ENCODE measurements at places on chromosomes 2 and 18.
A peak's percentile ranks its signal among the peaks of the same experiment; 100 is the strongest.

DNA sequence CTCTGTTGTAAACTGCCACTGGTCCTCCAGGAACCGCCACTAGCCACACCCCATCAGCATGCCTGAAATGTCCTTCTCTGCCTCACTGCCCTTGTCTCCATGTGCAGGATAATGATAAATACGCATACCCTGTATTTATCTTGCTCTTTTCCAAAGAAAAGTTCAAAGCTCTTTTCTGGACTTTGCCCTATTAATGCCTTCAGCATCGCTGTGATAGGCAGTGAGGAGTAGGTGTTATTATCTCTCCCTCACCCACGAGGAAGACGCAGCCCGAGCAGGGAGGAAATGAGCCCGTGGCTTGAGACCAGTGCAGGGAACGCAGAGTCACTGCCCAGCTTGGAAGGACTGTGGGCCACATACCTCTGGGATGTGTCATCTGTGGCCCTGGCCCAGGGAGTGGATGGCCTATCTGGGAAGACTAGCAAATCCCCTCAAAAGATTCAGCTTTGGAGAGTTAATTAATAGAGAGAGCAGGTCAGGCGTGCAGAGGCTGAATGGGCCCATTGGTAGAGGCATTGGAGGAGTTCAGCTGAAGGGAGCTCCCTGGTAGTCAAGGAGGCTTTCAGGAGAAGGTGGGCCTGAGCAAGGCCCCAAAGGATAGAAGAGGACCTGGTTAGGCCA lies 39.5 kb upstream of the MCFD2 start:
- DNase-seq: peak; percentile 21

- DNase-seq: no peak
These were observed 6.6 kb downstream of the VWA3B start for GRCh38 chr2:98093611-98094010.

DNA sequence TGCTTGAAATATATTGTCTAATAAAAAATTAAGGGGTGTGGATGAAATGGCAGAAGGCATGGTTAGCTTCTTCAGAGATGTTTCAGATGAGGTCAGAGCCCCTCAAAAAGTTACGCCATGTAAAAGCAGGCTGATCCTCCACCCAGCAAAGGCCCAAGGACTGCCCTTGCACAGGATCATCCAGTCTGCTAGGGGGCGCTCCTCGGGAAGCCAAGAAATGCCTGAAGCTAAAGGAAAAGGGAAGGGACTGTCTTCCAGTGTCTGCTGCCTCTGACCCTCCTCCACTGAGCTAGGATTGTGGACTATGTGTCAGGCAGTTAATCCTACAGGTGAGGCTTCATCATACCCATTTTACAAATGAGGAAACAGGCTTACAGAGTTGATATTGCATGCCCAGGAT lies 33.8 kb upstream of the TEX51 start:
- no peak for DNase-seq

GRCh38 chr2:54589340-54590215 lies 133.5 kb downstream of the SPTBN1 start:
- peak; percentile 96 for DNase-seq

GRCh38 chr2:7774481-7774880 lies 857.3 kb downstream of the RNF144A start:
- no peak for DNase-seq

DNA sequence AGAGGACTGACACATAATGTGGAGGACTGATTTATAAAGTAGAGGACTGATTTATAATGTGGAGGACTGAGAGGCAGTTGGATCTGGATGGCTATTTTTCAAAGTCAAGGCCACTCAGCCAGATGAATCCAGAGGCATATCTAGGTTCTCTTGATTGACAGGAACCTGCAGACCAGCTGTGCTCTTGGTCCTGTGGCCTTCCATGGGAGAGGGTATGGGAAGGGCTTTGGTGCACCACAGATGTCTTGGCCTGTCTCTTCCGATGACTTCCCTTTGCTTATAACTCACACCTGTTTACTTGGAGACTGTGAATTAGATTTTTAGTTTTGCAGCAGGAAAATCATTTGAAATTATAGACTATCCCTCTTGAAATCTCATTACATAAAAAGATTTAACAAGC lies 32.3 kb downstream of the AGAP1 start:
- DNase-seq: no peak

- no peak for DNase-seq
These were observed 7.0 kb upstream of the SP9 start for GRCh38 chr2:174327841-174328113.

DNA sequence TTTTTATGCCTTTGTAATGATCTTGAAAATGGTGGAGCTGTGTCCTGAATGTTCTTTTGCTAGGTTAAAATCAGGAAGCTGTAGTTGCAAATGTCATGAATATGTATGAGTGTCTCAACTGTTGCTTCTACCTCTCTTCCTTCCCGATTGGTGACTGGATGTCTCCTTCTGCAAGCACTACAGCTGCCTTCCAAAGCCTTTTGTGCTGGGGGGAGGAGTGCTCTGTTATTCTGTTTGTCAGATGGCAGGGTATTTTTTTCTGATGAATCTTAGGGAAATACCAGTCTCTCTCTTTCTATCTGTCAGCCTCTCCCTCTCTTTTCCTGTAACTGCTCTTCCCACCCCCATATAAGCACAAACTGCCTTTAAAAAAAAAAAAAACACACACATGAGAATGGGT lies 1396.3 kb upstream of the CELF4 start:
- DNase-seq: no peak

- no peak for DNase-seq
These were observed 326.8 kb downstream of the AKAIN1 start for GRCh38 chr18:4870177-4870773.

DNA sequence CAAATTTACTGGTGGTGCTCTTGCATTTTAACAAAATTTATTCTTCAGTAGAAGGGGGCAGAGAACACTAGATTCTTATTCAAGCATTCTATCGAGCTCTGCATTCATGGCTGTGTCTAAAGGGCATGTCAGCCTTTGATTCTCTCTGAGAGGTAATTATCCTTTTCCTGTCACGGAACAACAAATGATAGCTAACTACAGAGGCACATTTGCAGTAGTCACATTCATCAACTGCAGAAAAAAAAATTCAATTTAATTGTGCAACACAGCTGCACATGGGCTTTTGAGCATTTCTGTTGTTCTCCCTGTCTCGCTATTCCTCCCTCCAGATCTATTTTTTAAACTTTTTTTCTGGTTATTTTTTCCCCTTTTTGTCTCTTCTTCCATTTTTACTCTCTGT lies 13.0 kb upstream of the DLX1 start:
- DNase-seq: no peak

GRCh38 chr2:36277146-36277808 lies 78.3 kb upstream of the CRIM1 start:
- DNase-seq: no peak

DNA sequence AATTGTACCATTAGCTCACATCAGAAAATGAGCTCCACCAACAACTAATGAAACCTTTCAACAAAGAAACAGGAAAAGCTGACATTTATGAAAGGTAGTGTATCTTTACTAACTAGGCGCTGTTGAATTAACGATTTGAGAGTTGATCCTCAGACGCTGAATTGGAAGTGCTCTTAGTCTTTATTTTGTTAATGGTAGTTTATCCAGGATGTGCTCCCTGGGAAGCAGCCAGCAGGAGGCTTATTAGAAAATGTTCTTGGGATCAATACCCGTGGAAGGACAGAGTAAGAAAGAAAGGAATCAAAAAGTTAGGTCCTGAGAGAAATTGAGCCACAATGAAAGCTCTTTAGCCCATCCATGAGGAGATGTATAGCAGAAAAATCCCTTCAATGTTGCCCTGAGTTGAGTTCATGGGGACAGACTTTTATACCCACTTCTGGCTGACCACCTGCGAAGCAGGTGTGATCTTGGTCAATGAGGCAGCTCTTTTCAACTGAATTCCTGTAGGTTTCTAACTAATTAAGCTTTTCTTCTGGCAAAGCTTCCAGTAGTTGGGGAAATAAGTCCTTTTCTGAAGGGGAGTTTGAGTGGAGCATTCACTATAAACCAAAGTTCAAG lies 492.6 kb upstream of the REG3G start:
- DNase-seq: no peak

DNA sequence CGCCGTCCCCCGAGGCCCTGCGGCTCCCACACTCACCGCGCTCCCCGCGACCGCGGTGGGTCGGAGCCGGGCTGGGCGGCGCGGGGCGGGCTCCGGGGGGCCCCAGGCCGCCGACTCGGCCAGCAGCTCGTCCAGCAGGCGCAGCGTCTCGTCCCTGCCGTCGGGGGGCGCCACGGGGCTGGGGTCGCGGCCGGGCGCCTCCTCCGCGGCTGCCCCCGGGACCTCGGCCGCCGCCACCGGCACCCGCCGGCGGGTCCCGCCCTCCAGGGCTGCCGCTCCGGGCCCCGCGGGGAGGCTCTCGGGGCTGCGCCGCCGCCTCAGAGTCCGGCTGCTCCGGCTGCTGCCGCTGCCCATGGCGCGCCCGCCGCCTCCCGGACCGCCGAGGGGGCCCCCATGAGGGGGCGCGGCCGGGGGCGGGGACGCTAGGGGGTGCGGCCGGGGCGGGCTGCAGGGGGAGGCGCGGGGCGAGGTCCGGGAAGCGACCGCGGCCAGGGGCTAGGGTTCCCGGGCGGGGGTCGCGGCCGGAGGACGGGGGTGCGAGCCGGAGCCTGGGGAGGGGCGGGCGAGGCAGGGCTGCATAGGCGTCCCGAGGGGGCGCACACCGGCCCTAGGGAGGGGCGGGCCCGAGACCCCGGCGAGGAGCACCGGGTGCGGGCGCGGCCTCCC lies at the start of gene CYS1:
Gene CYS1, minus strand, starts transcription at position 542 of the 666 bp plus-strand sequence. Its CDS starts 188 bp downstream, at position 354.
- peak; percentile 28 for DNase-seq

DNA sequence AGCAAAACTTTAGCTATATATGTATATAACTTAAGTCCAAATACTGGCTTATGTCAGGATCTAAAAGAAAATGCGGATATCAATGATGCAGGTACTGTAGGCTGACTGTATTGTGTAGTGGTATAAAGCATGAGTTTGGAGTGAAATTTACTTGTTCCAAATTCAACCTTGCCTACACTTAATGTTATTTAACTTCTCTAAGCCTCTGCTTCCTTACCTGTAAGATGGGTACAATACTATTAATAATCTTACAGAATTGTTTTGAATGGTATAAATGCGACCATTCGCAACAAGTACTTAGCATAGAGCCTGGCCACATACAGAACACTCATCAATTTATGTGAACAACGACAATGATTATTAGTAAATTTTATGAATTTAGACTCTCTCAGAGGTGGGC lies 62.4 kb downstream of the SPRED2 start:
- DNase-seq: no peak

GRCh38 chr18:6781142-6781714 lies 51.7 kb downstream of the ARHGAP28 start:
- DNase-seq: no peak

GRCh38 chr2:162591403-162592083 lies 247.0 kb downstream of the KCNH7 start:
- no peak for DNase-seq

GRCh38 chr2:28949617-28950305 lies 31.3 kb upstream of the TOGARAM2 start:
- DNase-seq: peak; percentile 28

DNA sequence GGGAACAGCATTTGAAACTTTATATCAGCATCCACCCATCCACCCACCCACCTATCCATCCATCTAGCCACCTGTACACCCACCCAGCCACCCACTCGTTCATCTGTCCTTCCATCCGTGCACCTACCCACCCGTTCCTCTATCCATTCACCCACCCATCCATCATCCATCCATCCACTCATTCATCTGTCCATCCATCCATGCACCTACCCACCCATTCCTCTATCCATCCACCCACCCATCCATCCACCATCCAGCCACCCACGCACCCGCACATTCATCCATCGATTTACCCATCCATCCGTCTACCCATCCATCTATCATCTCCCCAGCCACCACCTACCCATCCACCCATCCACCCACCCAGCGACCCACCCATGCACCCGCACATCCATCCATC lies 24.8 kb downstream of the LDLRAD4 start:
- no peak for DNase-seq

DNA sequence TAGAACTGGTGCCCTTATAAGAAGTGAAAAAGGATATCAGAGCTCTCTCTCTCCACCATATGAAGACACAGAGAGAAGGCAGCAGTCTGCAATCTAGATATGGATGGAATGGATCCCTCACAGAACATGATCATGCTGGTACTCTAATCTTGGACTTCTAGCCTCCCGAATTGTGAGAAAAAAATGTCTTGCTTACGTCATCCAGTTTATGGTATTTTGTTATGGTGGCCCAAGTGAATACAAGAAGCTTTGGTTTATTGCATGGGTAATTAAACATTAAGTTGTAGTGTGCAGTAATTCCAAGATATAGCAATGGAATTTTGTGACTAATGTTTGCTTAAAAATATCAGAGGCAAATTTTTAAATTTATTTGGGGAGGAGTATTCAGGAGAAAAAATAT lies 1667.4 kb upstream of the SLC39A10 start:
- no peak for DNase-seq
